ENCODE measurements at places on chromosomes 4 and X.

- no peak for DNase-seq
These were observed 41.1 kb downstream of the DCUN1D4 start for GRCh38 chr4:51884055-51884454.

DNA sequence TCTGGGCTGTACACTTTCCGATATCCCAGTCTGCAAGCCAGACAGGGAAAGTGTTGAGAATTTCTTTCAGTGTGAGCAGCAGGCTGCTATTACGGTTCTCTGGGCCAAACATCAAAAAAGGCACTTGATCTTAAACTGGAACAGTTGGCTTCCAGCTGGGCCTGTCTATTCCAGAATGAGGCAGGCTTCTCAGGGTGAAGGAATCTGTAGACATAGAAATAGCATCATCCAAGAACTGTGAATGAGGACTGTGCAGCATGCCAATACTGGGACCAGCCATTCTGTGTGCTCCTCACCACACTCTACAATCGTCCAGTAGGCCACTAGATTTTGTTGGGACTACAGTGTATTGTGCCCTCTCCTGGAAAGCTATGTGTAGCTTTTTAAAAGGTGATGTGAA, 31.1 kb downstream of the ART3 start:
- DNase-seq, result no peak

GRCh38 chr4:27011401-27011800, 150.8 kb downstream of the STIM2 start:
- no peak for DNase-seq

GRCh38 chr4:120446051-120446567, 379.5 kb upstream of the MAD2L1 start:
- no peak for DNase-seq

- no peak for DNase-seq
These were observed 90.5 kb upstream of the PRPS2 start for GRCh38 chrX:12700745-12701144.

- no peak for DNase-seq
These were observed 33.4 kb upstream of the RBM47 start for GRCh38 chr4:40662962-40663604.

GRCh38 chr4:159298502-159298901, 195.6 kb downstream of the RAPGEF2 start:
- no peak for DNase-seq

DNA sequence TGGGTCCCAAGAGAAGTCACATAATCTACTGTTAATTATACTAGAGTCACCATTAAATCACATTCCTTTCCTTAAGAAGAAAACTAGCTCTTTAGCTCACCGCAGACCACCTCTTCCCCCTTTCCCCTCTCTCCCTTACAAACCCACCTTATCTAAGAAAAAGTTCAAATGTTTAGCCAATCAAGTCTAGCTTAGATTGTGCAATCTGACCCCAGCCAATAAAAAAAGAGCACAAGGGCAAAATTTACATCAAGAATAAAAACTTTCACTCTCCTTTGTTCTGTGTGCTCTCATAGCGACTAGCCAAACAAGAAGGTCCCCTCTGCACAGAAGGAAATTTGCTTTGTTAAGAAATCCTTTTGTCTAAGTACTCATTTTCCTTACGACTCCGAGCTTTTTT, 76.3 kb downstream of the TMEM156 start:
- DNase-seq, result no peak

DNA sequence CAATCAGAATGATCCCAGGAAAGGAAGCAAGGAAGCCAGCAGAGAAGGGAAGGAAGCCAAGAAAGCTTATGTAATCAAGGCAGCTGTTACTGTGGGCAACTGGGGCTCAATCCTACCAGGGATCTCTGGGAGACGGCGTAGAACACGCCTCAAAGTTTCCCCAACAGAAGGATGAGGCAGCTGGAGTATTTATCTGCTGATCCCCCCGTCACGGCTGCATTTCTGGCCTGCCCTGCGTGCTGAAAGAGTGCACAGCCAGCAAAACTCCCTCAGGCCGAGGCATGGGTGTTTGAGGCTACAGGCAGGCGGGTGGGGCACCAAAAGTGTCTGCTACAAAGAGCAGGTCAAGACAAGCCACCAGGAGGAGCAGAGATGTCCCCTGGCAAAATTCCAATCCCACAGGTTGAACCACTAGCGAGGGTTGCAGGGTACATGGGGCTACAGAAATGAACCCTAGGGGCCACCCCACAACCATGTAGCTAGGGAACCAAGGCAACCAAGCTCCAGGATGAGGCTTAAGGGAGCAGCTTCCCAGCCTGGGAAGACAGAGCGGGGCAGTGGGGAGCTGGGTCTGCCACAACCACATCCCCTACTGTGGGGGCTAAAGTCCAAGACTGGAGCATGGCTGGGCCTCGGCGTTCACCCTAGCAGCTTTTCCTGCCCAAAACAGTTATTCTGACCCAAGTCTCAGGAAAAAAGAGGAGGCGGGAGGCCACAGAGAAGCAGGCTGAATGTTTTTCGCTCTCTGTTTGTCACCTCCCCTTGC, 113.4 kb downstream of the BCOR start:
- DNase-seq, result no peak

DNA sequence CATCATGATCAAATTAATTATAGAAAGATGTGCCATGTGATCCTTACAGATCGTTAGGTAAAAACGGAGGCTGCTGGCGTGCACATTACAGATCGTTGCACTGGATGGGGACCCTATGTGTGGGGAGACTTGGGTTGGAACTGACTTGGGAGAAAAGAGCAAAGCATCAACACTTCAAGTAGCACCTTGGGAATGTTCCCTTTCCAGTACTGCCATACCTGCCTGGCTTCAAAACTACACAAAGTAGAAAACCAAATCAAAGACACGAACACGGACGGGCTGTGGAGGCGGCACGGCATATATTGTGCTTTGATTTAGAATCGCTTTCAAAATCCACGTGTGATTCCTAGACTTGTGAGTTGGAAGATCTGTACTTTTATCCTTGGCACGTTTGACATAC, 898 bp downstream of the CMC4 start:
- no peak for DNase-seq

DNA sequence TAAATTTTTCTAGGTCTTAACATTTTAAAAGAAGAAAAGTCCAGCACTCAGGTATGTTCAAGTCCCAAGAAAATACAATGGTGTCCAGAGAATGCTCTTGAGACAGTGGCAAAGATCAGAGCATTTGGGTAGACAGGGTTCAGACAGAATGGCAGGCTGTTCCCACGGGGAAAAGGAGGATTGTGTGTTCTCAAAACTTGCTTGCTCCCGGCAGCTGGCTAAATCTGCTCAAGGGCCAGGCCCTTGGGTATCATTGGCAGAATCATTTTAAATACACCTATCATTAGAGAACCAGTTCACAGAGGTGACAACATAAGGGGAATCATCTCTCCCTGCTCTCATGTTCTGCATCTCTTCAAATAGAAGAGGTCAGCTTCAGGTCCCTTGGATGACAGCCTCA, 456.3 kb downstream of the DTHD1 start:
- DNase-seq, result no peak

DNA sequence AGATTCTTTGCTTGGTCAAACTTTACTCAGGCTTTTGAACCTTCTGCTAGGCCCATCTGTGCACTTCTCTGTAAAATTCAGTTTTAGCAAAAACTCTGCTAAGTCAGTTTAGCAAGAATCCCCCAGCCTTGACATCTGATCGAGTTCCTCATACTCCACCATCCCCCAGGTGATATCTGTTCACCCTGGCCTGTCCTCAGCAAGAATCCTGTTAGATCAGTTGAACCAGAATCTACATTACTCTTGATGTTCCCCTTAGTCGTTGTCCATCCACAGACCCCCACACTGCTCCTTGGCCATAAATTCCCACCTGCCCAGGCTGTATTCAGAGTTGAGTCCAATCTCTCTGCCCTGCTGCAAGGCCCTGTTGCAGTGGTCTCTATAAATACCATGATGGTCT, 162.6 kb downstream of the ZNF674 start:
- no peak for DNase-seq

DNA sequence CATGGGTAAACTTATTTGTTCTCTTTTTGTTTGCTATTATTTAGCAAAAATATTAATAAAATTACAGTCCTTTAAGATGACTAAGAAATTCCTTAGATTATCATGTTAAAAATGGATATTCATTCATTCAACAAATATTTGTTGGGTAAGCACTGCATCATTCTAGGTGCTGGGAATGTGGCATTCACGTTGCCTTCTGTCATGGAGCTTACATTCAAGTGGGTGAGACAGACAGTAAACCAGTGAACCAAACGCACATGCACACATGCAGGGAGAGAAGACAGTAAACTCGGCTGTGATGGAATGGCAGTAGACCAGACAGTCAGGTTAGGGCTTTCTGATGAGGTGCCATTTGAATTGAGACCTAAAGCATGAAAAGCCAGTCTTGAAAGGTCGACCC, 91.8 kb downstream of the STOX2 start:
- no peak for DNase-seq

GRCh38 chr4:7600247-7600646, 165.5 kb upstream of the PSAPL1 start:
- DNase-seq, result no peak

GRCh38 chr4:17055788-17056187, 157.3 kb upstream of the LDB2 start:
- DNase-seq, result no peak

- DNase-seq, result no peak
These were observed 47.9 kb downstream of the PTCHD1 start for GRCh38 chrX:23382572-23382971.

DNA sequence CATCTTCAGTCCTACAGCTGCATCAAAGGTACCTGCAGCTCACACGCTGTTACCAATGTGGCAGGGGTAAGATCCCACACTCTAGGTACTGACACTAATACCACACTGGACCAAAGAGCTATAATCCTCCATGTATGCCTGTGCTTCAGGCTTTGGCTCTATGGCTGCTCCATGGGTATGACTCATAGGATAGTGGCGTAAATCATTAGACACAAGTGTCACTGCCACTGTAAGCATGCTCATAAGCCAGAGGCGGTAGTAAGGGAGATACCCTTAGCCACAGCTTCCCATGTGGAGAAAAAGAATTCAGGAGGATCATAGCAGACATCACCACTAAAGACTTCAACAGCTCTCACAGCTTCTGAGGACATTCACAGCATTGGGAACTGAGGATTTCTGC, 287.5 kb downstream of the ACTRT1 start:
- no peak for DNase-seq

GRCh38 chr4:153364061-153364460, 19.6 kb downstream of the MND1 start:
- DNase-seq, result no peak

- DNase-seq, result no peak
These were observed 37.8 kb downstream of the MAGEA1 start for GRCh38 chrX:153216926-153217325.

GRCh38 chr4:148341980-148342800, 100.0 kb downstream of the NR3C2 start:
- DNase-seq, result no peak

DNA sequence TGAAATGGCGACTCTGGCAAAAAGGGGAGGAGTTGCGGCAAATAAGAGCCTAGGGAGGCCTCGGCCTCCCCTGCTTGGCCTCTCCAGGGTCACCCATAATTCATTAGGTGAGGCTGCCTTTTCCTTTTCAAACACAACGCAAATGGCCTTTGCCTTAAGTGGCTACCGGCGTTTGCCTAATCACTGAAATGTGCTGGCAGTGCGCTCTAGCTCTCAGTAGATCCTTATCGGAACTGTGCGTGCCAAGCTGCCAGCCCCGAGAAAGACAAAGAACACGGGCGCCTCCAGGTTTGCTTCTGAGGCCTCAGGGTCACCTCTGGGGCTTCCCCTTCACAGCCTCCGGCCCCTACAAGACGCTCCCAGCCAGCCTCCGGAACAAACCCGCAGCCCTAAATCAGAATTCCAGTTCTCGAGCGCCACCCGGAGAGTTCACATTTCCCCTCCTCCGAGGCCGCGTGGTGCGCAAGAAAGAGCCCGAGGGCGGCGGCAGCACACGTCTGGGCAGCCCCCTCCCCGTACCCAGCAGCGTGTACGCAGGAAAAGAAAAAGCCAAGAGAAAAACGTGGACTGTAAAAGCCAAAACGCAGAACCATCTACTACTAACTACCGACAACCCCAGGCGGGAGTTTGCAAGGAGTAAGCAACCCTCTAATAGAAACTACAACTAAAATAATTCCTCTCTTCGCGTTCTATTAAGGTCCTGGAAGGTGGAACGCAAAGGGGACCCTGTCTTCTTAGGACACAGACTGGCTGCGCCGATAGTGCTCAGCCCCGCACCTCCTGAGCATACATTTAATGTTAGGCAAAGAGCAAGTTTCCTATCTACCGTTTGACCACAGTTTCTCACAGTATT, 76.5 kb upstream of the BCOR start:
- DNase-seq, result peak; percentile 26

DNA sequence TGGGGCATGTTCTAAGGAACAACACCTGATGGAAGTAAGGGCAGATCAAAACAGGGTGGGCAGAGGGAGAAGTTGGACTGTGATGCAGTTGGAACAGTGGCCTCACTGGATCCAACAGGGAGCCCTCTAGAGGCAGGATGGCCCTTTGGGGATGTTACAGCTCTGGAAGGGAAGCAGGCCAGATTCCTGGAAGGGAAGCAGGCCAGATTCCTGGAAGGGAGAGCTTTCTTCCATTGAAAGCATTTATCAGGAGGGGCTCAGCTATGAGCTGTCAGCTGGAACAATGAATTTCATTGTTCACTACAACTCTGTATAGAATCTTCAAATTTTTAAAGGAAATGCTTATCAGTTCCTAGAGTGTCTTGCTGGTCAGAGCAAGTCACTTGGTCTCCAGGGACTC, 17.7 kb downstream of the IL15 start:
- no peak for DNase-seq

DNA sequence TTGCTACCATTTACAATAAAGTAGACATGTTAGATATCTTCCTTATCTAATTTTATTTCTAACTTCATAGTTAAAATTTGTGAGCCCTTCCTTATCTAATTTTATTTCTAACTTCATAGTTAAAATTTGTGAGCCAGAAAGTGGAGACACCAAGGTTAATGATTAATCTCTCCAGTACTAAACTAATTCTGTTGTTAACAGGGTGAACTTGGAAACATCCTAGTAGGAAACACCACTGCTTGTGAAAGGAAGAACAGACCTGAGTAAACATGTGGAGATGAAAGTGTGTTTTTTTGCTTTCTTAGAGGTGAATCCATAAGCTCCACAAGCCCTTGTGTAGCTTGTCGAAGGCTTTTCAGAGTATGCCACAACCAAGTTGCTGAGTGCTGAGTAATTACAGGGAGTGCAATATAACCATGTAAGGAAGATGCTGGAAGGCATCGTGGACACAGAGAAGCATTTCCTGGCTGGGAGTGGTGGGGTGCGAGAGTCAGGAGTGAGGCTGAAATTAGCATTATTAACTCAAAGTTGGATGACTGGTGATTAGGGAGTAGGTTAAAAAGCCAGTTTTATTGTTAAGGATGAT, 118.6 kb upstream of the NEIL3 start:
- no peak for DNase-seq

- DNase-seq, result no peak
These were observed 289.7 kb downstream of the DKK2 start for GRCh38 chr4:106746451-106746850.

DNA sequence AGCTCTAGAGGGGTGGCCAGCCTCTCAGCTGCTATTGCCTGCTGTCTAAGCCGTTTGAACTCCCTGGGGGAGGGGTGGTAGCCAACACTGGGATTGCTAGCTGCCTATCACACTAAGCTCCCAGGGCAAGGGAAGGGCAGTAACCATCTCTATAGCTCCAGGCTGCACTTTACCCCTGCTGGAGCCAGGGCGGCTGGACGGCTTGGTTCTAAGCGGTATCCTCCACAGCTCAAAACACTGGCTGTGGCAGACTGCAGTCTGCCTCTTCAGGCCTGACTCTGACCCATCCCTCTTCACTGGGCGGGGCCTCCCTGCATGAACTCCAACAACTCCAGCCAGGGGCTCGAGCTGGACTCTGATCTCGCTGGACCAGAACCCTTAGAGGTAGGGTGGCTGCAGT, 55.3 kb upstream of the GNRHR start:
- no peak for DNase-seq

All from effector CD4-positive, alpha-beta T cell (primary cell).